ENCODE measurements at places on chromosomes 7 and 10. TPM values are rescaled to one million over a fixed set of nuclear protein-coding genes. Genes with fewer than 3 reads are reported as not detected.

Gene ACSM6
- total RNA-seq, result not detected

Gene AOAH
- 9.2 TPM for total RNA-seq

Gene TAS2R4
- total RNA-seq, result 0.62 TPM

Gene SLC18A2
- 0.21 TPM for total RNA-seq

Gene SUN3
- total RNA-seq, result not detected

DNA sequence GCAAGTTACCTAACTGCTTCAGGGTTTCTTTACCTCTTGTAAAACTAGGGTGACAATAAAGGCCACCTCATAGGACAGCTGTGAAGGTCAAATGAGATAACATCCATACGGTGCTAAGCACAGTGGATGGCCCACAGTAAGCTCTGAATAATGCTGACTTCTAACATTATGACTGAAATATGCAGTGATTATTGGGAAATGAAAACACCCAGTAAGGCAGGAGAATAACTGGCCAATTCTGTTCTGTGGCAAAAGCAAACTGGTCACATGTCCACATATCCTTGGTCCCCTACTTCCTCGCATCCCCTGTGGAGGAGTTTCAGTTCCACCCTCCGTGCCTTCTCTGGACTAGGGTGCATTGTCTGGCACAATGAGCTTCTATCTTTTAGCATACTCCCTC lies 1.4 kb downstream of the CUBN start:
- no peak for DNase-seq
- no peaks in the 10 kb centered on the region for H3K4me1 ChIP-seq
- no peak overlapping the region for H3K27ac ChIP-seq
- H3K36me3 ChIP-seq, result no peaks in the 10 kb centered on the region
- H3K27me3 ChIP-seq, result no peaks in the 10 kb centered on the region
- H3K4me3 ChIP-seq, result no peak overlapping the region

DNA sequence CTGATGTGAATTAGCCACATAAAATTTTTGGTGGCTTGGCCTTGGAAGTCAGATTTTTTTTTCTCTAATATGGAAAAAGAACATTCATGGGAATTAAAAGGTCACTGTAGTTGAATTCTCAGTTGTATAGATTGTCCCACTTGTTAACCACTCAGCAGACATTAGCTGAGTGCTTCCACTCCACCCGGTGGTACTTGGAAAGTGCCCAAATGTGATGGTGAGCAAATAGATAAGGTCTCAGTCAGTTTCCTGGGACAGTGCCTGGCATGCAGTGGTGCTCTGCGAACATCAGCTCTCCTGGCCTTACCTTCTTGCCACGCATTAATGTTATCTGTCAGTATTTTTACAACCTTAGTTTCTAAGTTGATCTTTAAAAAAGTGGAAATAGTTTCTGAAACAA lies 1.4 kb downstream of the ATP5F1C start:
- no peak overlapping the region for H3K4me3 ChIP-seq
- H3K27ac ChIP-seq, result no peak overlapping the region
- H3K36me3 ChIP-seq, result peaks cover 26% of the 10 kb centered on the region

DNA sequence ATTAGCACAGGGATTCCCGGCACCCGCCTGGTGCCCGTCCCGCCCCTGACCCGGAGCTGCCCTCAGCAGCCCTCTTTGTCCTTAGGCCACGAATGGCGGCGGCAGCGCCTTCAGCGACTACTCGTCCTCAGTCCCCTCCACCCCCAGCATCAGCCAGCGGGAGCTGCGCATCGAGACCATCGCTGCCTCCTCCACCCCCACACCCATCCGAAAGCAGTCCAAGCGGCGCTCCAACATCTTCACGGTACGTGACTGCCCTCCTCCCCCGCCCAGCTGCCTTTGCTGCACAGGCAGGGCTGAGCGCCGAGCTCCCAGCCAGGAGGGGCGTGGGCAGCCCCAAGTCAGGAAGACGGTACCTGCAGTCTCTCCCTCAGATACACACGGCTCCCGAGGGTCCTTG lies 33.6 kb downstream of the AGAP3 start:
- H3K27me3 ChIP-seq, result no peaks in the 10 kb centered on the region
- DNase-seq, result no peak
- no peak overlapping the region for H3K4me3 ChIP-seq
- H3K27ac ChIP-seq, result no peak overlapping the region
- H3K36me3 ChIP-seq, result peaks cover 13% of the 10 kb centered on the region
- peaks cover 10% of the 10 kb centered on the region for H3K4me1 ChIP-seq

- no peak overlapping the region for H3K27ac ChIP-seq
- peaks cover 5% of the 10 kb centered on the region for H3K36me3 ChIP-seq
- DNase-seq, result peak; percentile 76
- no peak overlapping the region for H3K4me3 ChIP-seq
These were observed 24.7 kb downstream of the AOC1 start for GRCh38 chr7:150876817-150877526.

DNA sequence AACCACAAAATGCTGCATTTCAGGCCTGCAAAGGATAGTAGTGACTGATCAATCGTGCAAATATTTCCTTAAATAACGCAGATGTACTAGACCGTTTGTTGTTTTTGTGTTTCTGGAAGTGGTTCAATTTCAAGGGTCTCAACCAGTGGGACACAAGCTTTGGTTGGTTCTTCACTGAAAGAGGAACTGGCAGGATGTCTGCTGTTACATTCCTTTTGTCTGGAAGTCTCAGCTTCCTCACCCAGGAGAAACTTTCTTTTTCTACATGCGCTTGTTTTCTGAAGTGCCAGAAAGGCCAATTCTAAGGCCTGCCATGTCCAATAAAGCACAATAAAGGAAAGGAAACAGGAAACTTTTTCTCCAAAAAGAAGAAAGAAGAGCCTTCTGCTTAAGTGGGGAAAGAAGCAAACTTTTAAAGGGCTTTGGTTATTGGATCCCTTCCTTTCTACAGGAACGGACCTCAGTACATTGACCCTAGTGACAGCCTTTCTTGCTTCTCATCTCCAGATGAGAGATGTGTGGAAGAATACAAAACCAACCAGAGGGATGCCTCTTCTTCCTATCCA lies 4.1 kb downstream of the DKK1 start:
- no peak overlapping the region for H3K27ac ChIP-seq
- no peaks in the 10 kb centered on the region for H3K36me3 ChIP-seq
- H3K27me3 ChIP-seq, result peaks cover 28% of the 10 kb centered on the region
- H3K4me1 ChIP-seq, result peaks cover 11% of the 10 kb centered on the region
- DNase-seq, result no peak

DNA sequence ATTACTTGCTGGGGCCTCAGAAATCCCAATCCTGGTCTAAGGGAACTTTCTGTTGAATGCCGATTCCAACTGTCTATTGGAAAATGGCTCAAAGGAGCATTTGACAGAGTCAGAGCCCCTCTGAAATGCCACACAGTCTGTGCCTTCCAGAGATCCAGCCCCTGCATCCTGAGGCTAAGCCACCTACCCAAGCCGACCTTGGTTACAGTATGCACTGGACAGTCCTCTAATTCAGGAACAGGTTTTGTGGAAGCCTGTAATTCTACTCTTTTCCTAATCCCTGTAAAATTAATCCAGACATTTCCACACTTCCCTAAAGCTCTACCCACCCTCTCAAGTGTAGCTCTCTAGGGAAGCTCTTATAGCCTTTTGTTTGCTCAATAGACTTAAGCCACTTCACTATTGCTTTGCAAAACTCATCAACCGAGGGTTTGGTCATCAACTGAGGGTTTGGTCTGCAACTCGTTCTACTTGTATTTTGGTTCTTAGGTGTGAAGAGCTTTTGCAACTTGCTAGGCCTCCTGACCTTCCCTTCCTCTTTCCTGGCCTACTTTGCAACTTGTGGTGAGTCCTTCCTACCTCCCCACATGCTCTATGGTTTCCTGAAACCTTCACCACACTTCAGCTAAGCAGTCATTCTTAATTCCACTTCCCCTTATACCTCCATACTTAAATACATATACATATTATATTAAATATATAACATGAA lies 364.8 kb downstream of the SFMBT2 start:
- no peak overlapping the region for H3K4me3 ChIP-seq
- peaks cover 20% of the 10 kb centered on the region for H3K4me1 ChIP-seq
- no peaks in the 10 kb centered on the region for H3K27me3 ChIP-seq
- no peaks in the 10 kb centered on the region for H3K36me3 ChIP-seq
- no peak for DNase-seq

DNA sequence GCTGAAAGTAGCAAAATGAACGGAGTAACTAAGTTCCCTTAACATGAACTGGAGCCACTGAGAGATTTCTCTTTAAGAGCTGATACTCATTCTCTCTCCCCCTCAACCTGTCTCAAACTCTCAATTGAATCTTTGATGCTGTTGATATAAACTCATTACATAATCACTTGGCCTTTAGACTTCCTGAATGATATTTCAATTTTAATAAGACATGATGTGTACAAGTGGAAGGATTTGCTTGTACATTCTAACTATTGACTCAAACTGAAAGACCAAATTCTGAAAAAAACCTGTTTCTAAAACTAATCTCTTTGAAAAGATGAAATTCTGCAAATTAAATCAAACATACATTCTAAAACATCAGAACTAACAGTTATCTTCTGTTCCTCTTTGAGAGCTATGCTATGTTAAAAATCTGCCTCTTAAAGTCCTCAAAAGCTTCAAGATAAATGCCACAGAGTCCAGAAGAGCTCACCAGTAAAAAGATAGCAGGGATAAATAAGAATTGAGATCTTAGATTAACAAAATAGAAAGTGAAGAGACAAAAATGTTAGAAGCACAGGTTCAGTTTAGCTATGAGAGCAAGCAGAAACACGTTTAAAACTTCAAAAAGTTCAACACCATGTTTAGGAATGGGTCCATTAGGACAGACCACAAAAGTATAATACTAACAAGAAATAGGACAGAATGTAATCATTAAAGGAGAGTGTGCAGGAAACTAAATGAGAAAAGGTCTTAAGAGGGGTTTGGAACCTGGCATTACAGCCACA lies 46.1 kb downstream of the TNPO3 start:
- no peak for DNase-seq
- peaks cover 40% of the 10 kb centered on the region for H3K4me1 ChIP-seq
- no peaks in the 10 kb centered on the region for H3K27me3 ChIP-seq

DNA sequence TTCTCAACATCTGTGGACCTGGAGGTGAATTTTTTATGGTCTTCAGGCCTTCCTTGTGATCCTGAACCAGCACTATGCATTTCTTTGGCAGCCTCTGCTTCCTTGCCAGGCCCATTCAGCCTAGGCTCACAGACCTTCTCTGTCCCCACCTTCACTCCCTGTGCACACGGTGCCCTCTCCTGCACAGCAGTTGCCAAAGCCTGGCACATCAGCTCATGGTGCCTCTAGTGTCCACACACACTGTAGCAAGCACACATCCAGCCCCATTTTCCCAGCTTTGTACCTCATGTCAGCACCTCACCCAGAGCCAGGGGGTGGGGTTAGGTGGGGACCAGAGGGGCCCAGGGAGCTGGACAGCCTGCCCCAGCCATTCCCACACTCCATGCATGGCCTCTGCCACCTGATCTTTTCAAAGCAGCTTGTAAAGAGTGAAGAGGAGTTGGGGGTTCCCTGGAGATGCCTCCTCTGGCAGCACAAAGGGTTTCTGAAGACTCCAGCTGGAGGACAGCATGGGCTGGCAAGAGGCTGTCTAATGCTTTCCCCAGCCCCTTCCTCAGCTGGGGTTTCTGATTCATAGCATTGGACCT lies 57.9 kb upstream of the TMEM72 start:
- H3K27me3 ChIP-seq, result no peaks in the 10 kb centered on the region
- no peaks in the 10 kb centered on the region for H3K36me3 ChIP-seq
- no peaks in the 10 kb centered on the region for H3K4me1 ChIP-seq
- DNase-seq, result no peak
- H3K4me3 ChIP-seq, result no peak overlapping the region

- DNase-seq, result no peak
- no peaks in the 10 kb centered on the region for H3K27me3 ChIP-seq
- no peak overlapping the region for H3K27ac ChIP-seq
- no peaks in the 10 kb centered on the region for H3K36me3 ChIP-seq
- no peak overlapping the region for H3K4me3 ChIP-seq
These were observed 509.7 kb upstream of the AKR1E2 start for GRCh38 chr10:4316161-4316810.

DNA sequence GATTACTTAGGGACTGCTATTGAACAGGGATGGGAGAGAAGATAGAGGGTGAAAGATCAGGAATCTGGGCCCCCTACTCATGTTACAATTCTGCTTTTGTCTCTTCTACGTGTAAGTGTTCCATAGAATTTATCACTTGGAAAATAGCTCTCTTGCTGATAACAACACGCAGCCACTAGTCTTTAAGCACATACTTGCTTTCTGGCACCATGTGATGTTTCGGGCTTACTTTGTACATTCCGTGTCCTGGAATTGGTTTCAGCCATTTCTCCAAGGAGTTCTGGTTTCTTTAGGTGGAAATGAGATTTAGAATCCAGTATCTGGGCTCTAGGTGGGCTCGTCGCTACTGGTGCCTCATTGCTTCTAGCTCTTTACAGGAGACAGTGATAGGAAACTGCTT lies 59.7 kb downstream of the TFAM start:
- no peaks in the 10 kb centered on the region for H3K27me3 ChIP-seq
- peaks cover 2% of the 10 kb centered on the region for H3K4me1 ChIP-seq
- H3K27ac ChIP-seq, result no peak overlapping the region
- no peaks in the 10 kb centered on the region for H3K36me3 ChIP-seq
- H3K4me3 ChIP-seq, result no peak overlapping the region

DNA sequence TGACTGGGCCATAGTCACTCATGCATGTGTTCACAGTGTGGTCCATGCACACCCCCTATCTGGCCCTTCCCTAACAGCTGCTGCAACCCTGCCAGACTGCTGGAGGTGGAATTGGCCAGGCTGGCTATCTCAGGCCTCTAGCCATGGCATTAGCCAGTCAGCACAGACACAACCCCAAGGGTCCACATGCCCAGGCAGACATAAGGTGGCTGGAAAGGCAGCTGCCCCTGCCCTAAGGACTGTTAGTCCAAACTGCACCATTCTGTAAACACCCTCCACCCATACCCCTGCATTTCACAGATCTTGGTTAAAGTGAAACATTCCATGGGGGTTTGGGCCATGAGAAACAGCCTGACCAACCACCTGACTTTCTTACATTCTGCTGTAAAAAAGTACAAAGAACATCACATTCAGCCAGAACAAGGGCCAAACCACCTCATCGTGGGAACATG lies 137.4 kb upstream of the KCNMA1 start:
- DNase-seq, result no peak
- peaks cover 3% of the 10 kb centered on the region for H3K36me3 ChIP-seq
- no peak overlapping the region for H3K4me3 ChIP-seq
- no peaks in the 10 kb centered on the region for H3K4me1 ChIP-seq

- DNase-seq, result no peak
- H3K4me1 ChIP-seq, result no peaks in the 10 kb centered on the region
- H3K27me3 ChIP-seq, result no peaks in the 10 kb centered on the region
- H3K27ac ChIP-seq, result no peak overlapping the region
- H3K36me3 ChIP-seq, result no peaks in the 10 kb centered on the region
These were observed 897.8 kb downstream of the SORCS3 start for GRCh38 chr10:105538874-105539273.

- DNase-seq, result no peak
- no peak overlapping the region for H3K4me3 ChIP-seq
- H3K36me3 ChIP-seq, result no peaks in the 10 kb centered on the region
These were observed 228.9 kb upstream of the TCF7L2 start for GRCh38 chr10:112721080-112721698.

GRCh38 chr10:16812676-16813075 lies 4.5 kb downstream of the RSU1 start:
- H3K27me3 ChIP-seq, result no peaks in the 10 kb centered on the region
- peaks cover 28% of the 10 kb centered on the region for H3K4me1 ChIP-seq
- no peak overlapping the region for H3K4me3 ChIP-seq
